ENCODE measurements at places on chromosomes 3 and 15.

DNA sequence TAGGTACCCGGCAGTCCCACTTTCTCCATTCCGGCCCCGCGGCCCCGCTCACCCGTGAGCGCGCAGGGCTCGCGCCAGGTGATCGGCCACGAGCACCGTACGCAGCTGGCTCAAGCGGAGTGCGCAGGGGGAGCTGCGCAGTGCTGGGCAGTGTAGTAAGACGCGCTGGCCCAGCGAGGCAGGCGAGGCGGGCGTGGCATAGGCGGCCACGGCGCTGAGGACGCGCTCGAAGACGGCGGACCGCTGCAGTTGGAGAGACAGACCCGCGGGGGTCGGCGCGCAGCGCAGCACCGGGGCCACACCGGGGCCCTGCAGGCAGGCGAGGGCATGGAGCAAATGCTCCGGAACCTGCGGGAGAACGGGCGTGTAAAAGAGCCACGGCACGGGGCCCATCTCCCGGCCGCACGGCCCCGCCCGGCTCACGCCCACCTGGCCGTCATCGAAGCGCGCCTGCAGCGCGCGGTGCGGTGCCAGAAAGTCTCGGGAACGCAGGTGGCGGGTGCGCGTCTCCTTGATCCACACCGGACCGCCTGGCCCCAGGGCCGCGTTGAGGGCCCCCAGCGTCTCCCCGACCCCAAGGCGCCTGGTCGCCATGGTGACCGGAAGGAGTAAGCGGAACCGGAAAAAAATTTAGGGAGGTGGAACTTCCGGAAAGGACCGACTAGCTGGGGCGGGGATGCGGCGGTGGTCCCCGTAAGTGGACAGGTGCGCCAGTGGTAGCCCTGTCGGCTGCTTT is at the start of gene DALRD3:
Gene DALRD3, minus strand, starts transcription at position 610 of the 736 bp plus-strand sequence. Its CDS starts 16 bp downstream, at position 594.
- DNase-seq = no peak

- no peak for DNase-seq
Observed at GRCh38 chr3:52649461-52650210, 36.1 kb downstream of the PBRM1 start.

- DNase-seq = no peak
Observed at GRCh38 chr3:187878772-187879518, 133.7 kb upstream of the BCL6 start.

DNA sequence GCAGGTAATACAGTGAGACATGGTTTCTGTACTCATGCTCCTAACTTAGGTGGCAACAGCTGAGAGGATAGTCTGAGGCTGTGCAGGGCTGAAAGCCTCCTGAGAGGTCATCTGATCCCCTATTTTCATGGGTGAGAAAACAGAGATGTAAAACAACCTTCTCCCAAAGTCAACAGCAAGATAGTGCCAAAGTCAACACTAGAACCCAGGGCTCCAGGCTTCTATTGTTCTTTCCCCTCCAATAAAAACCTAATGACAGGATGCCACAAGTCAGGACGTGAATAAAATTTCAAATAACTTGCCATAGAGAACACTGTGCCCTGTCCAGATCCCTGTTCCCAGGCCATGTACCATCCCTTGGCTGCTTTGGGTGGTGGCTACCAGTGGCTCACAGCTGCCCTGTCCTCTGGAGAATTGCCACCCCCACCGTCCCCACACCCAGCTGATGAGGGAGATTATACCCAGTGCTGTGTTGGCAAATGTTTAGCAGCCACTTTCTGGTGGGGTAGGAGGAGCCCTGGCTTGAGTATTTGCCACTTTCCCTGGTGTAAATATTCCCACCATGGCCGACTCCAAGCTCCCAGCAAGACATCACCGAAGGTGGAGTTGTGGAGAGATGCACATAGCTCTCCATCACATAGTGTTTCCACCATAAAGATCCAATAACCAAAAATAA is 54.8 kb downstream of the SRGAP3 start:
- no peak for DNase-seq

GRCh38 chr3:35389907-35390306 is 249.4 kb upstream of the ARPP21 start:
- no peak for DNase-seq

GRCh38 chr3:71495708-71496472 is 87.6 kb downstream of the FOXP1 start:
- DNase-seq = no peak

DNA sequence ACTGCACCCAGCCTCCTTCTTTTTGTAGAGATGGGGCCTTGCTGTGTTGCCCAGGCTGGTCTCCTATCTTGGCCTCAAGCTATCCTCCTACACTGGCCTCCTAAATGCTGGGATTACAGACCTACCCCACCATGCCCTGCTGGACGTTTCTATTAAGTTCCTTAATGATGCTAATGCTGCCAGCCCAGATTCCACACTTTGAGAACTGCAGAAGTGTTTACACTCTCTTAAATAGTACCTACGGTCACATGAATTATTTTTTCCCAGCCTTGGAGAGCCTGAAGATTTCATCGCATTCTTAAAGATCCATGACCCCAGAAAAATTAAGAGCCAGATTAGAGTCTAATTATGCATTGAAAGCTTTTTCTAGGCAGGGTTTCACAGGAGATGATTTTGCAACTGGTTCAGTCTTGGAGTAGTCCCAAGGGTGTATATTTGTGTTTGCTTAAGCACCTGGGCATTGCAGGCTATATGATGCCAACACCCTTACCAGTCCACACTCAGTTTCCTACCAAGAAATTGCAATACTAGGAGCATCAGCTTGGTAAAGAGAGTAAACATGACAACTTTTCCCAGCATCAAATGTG is 36.6 kb downstream of the TM4SF4 start:
- DNase-seq = no peak

DNA sequence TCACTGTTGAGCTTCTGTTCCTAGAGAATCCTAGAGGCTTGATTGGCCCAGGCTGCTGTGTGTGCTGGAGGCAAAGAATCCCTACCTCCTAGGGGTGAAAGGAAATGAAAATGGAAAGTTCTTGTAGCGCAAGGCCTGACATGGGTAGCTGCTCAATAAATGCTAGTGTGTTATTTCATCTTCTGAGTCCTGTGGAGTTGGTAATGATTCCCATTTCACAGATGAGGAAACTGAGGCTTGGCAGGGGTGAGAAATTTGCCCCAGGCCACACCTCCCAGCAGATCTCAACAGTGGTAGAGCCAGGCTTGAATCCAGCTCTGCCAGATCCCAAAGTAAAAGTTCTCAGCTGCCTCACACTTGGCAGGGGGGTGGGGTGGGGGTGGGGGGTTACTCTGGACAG is 26.1 kb downstream of the HDAC11 start:
- DNase-seq = no peak

DNA sequence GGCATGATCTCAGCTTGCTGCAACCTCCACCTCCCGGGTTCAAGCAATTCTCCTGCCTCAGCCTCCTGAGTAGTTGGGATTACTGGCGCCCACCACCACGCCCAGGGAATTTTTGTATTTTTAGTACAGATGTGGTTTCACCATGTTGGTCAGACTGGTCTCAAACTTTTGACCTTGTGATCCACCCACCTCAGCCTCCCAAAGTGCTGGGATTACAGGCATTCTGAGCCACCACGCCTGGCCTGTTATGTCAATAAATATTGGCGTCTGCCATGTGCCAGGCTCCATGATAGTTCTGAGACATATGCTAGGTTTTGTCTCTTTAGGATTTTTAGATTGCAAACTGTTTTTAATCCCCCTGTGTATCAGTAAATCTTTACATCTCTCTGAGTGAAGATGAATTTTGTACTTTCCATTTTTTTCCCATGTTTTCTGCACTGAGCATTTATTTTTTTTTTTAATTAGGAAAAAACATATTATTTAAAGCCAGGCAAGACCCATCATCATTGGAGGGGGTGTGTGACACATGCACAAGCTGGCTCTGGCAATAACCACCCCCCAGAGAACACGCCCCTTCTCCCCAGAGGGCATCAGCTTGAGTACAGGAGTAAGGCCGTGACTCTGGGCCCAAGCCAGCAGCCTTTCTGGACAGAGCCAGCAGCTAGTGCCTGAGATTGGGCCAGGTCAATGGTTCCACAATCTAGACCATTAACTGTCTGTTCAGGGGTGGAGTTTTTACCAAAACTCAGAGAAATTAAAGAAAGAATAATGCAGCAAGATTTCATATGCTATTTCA is 51.0 kb upstream of the ATP1B3 start:
- no peak for DNase-seq

DNA sequence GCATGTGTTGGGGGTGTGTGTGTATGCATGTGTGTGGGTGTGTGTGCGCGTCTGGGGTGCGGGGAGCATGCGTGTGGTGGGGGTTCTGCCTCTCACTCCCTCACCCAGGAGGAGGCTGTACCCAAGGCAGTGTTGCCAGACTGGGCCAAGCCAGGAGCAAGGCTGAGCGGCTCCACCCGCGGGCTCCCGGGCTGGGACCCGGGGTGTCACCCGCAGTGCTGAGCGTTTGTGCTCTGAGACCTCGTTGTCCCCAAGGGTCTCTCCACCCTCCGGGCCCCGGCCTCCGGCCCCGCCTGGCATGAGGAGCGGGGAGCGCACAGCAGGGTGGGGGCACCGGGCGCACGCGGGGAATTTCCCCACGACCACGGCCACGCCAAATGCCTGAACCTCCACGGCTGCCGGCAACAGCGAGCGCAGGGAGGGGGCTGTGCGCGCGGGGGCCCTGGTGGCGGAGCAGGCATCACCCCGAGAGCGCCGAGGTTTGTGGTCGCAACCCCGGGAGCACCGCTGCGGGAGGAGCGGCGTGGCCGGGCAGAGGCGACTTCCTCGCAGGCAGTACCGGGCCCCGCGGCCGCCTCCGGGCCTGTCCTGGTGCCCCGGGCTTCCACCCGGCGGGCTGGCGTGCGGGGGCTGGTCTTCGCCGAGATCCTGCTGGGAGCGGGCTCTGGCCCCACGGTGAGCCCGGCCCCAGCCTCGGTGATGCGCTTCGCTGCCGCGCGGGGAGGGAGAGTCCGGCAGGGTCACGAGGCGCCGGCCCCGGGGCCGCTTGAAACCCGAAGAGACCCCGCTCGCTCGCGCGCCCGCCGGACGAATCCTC is 7.4 kb upstream of the OCA2 start:
- DNase-seq = no peak

GRCh38 chr15:64237677-64238076 is 74.9 kb upstream of the PPIB start:
- DNase-seq = no peak

GRCh38 chr15:28960979-28961378 is 75.2 kb downstream of the APBA2 start:
- DNase-seq = no peak

DNA sequence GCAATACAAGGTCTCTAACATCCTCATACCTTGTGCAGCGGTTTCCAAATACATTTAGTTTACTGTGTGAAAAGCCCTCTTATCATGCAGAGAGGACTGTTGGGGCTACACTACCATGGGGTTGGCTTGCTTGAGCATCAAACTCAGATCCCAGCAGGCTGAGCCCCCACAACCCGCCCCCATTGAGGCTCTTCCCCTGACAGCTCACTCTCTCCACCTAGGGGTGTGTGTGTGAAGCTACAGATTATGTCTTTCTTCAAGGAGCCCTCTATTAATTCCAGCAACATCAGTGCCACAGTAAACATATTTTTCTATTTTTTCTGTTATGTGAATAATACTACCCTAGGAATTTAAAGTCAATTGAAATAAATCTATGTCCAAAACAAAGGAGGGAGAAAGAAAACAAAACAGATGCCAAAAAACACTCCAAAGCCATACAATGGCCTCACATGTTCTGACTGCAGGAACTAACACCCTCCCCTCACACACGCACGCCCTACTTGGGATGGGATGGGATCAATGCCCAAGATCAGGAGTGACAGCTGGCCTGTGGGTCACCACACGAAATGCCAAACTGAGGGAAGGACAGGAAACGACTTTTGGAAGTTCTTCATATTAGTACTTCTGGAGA is 14.7 kb downstream of the TM4SF4 start:
- no peak for DNase-seq

GRCh38 chr3:73509816-73510215 is 114.9 kb downstream of the PDZRN3 start:
- DNase-seq = no peak

DNA sequence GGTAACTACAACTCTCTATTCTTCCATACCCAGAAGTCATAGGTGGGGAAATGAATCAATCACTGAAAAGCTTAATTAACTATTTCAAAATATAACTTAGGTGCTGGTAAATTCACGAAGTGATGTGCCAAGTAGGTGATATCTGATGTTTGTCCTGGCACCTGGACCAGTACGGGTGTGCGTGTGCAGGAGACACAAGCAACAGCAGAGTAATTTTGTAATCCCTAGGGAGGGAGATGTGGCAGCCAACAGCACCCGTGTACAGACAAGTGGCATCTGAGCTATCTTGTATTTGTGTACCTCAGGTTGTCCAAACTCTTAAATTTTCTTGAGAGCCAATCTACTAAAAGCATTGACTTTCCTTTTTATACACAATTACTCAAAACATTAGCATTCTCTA is 22.8 kb downstream of the USF3 start:
- no peak for DNase-seq

DNA sequence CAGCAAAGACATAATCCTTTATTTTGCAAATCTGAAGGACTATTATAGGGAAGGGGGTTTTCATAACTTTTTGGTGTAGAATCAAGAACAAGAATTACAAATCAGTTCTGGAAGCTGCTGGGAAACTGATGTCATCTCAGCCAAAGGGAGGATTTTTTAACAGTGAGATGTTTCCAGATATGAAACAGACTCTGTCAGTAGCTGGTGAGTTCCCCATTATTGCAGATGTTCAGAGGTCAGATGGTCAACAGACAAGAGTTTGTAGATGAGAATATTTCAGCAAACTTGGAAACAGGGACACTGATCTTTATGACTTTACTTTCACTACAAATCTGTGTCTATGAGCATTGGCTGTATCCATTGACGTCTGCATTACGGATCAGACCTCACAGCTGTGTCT is 71.9 kb upstream of the LPP start:
- no peak for DNase-seq

DNA sequence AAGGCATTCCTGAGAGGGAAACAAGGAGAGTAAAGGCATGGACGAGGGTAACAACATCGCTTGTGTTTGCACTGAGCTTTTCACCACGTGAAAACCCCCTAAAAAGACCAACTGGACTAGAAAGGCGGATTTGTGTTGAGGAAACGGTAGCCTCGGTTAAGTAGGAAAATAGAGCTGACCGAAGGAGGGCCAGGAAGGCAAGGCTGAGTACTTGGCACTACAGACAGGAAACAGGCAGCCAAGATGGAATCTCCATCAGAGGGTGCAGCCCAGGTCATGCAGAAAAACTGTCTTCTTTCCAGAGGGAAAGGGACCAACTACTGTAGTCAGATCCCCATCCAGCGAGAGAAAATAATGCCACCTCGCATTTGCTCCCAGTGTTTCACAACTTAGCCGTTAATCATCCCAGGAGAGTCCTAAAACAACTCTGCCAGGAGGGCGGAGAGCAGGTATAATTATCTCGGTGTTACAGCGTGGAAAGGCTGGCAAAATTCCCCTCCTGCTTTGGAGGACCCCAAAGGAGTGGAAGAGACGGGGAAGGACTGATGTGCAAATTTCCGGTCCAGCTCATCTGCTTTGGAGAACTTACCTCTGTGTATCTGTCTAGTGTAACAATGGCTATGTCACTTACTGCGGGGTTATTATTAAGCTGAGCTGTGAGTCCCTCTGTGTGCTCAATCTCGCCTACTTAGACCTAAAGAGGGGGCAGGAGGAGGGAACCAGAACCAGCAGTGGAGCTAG is 77.2 kb downstream of the MYO1E start:
- DNase-seq = no peak
